ENCODE measurements at places on chromosomes 1 and 21.

DNA sequence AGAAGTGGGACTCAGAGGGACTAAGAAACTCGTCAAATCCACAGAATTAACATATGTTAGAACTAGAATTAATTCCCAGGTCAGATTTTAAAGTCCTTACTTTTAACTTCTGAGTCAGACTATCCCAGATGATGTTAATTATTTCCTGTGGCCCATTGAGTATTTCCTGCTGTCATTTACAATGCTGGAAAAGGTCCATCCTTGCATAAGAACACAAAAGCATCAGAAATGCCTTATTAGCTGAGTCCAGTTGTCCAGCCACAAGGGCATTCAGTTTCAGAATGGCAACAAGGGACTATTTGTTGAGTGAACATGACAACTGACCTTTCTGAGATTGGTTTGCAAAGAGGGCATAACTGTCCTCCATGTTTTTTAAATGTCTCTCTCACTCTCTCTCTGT, 16.5 kb upstream of the HIVEP3 start:
- H3K36me3 ChIP-seq = no peaks in the 10 kb centered on the region
- no peaks in the 10 kb centered on the region for H3K4me1 ChIP-seq
- H3K27ac ChIP-seq = no peak overlapping the region
- H3K4me3 ChIP-seq = no peak overlapping the region
- no peak for DNase-seq
- H3K27me3 ChIP-seq = peaks cover 21% of the 10 kb centered on the region

GRCh38 chr1:100306735-100307313, 40.8 kb downstream of the RTCA start:
- no peak for DNase-seq
- H3K27ac ChIP-seq = no peak overlapping the region
- H3K4me3 ChIP-seq = no peak overlapping the region
- H3K36me3 ChIP-seq = no peaks in the 10 kb centered on the region

DNA sequence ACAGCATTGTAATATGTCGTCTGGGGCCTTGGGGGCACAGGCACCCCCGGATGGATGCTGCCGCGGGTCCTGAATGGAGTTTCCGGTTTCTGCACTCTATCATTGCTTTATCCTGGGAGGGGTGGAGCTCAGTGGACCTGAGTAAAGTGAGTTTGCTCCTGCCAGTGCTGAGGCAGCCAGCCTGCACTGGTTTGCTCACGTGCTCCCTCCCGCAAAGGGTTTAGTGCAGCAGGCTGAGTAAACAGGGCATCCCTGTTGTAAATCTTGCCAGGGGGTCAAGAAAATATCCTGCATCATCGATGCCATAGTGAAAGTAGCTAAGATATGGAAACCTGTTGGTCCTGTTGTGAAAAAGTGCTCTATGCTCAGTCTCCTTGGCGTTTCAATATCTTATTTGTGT, 85.6 kb upstream of the BRINP3 start:
- no peak overlapping the region for H3K4me3 ChIP-seq
- H3K27me3 ChIP-seq = no peaks in the 10 kb centered on the region
- no peak for DNase-seq
- no peaks in the 10 kb centered on the region for H3K36me3 ChIP-seq
- H3K4me1 ChIP-seq = no peaks in the 10 kb centered on the region
- no peak overlapping the region for H3K27ac ChIP-seq

GRCh38 chr1:117657031-117657430, 51.2 kb downstream of the TENT5C start:
- no peak overlapping the region for H3K4me3 ChIP-seq
- peaks cover 8% of the 10 kb centered on the region for H3K4me1 ChIP-seq
- H3K27me3 ChIP-seq = peaks cover 12% of the 10 kb centered on the region
- no peak for DNase-seq

GRCh38 chr1:3654549-3655281, 2.4 kb downstream of the TP73 start:
- peaks cover 85% of the 10 kb centered on the region for H3K27me3 ChIP-seq
- no peaks in the 10 kb centered on the region for H3K36me3 ChIP-seq
- peaks cover 5% of the 10 kb centered on the region for H3K4me1 ChIP-seq
- DNase-seq = no peak
- H3K27ac ChIP-seq = no peak overlapping the region
- no peak overlapping the region for H3K4me3 ChIP-seq

GRCh38 chr21:17976139-17976538, 157.0 kb upstream of the C21orf91 start:
- no peak for DNase-seq
- no peaks in the 10 kb centered on the region for H3K4me1 ChIP-seq
- no peak overlapping the region for H3K4me3 ChIP-seq
- H3K36me3 ChIP-seq = no peaks in the 10 kb centered on the region
- no peak overlapping the region for H3K27ac ChIP-seq

DNA sequence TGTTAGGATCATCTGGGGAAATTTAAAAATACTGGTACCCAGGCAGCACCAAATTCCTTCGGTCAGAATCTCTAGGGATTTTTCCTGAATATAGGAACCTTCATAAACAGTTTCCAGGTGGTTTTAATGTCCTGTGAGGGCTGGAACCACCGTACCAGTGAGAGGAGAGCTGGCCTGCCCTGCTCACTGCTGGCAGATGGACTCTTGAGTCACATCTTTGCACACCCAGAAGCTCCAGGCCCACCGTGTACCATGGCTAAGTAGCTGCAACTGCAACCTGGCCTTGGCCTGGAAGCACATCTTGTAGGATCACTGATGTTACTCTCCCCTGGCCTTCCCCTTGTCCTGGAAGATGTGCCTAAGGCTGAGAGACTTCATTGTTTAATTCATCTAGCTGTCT, 181.5 kb downstream of the DISC1 start:
- no peak overlapping the region for H3K27ac ChIP-seq
- no peaks in the 10 kb centered on the region for H3K27me3 ChIP-seq
- H3K36me3 ChIP-seq = no peaks in the 10 kb centered on the region
- no peaks in the 10 kb centered on the region for H3K4me1 ChIP-seq
- no peak for DNase-seq

DNA sequence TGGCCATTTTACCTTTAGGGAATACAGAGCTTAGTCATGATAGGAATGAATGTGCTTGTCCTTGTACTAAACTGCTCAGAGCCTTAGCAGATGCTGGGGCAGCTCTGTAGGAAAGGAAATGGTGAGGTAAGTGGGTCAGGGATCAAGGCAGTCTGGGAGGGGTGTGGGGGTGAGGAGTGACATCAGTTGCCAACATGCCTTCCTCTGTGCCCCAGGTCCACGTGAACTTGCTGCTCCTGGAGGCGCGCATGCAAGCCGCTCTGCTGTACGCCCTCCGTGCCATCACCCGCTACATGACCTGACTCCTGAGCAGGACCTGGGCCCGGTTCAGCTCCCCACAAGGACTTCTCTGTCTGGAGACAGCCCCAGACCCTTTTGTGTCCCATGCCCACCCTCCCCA, 21.2 kb downstream of the SESN2 start:
- no peak for DNase-seq
- no peak overlapping the region for H3K27ac ChIP-seq
- H3K27me3 ChIP-seq = no peaks in the 10 kb centered on the region

GRCh38 chr1:33866281-33866680, 2.4 kb downstream of the HMGB4 start:
- H3K4me1 ChIP-seq = no peaks in the 10 kb centered on the region
- no peak for DNase-seq
- no peaks in the 10 kb centered on the region for H3K36me3 ChIP-seq
- no peak overlapping the region for H3K4me3 ChIP-seq

DNA sequence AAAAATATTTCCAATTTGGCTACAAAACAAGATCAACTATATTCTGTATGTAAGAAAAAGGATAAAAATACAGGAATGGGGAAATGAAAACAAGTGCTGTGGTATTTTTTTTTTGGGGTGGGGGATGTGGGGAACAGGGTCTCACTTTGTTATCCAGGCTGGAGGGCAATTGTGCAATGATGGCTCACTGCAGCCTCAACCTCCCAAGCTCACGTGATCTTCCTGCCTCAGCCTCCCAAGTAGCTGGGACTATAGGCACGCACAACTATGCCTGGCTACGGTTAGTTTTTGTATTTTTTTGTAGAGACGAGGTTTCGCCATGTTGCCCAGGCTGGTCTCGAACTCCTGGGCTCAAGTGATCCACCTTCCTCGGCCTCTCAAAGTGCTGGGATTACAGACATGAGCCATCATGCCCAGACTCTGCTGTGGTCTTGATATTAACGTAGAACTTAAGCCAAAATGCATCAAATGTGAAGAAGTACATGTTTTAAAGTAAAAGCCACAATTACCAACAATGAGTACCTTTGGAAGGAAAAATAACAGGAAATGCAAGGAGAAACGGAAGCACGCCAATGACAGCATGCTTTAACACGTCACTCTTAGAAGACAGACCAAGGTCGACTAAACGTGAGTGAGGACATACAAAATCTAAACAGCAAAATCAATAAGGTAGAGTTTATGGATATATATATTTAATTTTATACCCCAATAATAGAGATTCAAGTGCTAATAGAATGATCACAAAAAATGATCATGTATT, 8.8 kb upstream of the ABCB10 start:
- H3K27ac ChIP-seq = no peak overlapping the region
- DNase-seq = no peak
- H3K4me1 ChIP-seq = no peaks in the 10 kb centered on the region
- H3K4me3 ChIP-seq = no peak overlapping the region
- peaks cover 2% of the 10 kb centered on the region for H3K27me3 ChIP-seq

GRCh38 chr1:203146537-203146936, 19.0 kb downstream of the ADORA1 start:
- H3K27me3 ChIP-seq = no peaks in the 10 kb centered on the region
- no peak overlapping the region for H3K4me3 ChIP-seq
- H3K27ac ChIP-seq = no peak overlapping the region
- no peak for DNase-seq

DNA sequence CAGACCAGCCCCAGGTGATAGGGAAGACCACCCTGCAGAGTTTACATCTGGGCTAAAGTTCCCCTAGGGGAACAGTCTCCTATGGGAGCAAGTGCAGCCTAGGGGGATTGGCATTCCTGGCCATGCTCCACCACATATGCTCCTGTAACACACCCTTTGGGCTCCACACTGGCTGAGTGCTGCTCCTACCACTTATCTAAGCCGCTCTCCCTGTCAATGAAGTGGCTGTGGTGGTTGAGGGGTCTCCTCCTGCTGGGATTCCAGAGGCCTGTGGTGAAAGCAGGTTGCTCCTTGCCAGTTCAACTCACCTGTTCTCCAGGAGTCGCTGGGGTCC, 51.1 kb downstream of the COL24A1 start:
- H3K36me3 ChIP-seq = no peaks in the 10 kb centered on the region
- peaks cover 22% of the 10 kb centered on the region for H3K27me3 ChIP-seq
- DNase-seq = no peak
- H3K4me1 ChIP-seq = peaks cover 5% of the 10 kb centered on the region
- no peak overlapping the region for H3K4me3 ChIP-seq

DNA sequence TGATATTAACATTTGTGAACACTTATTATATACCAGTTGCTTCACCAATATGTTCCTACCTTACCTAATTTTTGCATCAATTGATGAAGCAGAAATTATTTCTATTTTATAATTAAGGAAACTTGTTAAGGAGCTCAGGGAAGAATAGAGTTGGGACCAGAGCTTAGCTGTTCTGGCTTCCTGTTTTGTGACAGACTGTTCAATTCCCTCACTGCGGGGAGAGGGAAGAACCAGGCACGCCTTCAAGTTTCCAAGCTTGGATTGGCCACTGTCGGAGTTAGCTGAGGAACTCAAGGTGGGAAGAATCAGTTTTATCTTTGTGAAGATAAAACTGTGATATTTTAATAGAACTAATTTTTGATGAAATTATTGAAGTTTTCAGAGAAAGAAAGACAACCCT, 142.3 kb upstream of the LMO4 start:
- H3K36me3 ChIP-seq = no peaks in the 10 kb centered on the region
- no peak overlapping the region for H3K4me3 ChIP-seq
- H3K4me1 ChIP-seq = peaks cover 2% of the 10 kb centered on the region
- peaks cover 9% of the 10 kb centered on the region for H3K27me3 ChIP-seq
- no peak overlapping the region for H3K27ac ChIP-seq
- no peak for DNase-seq

DNA sequence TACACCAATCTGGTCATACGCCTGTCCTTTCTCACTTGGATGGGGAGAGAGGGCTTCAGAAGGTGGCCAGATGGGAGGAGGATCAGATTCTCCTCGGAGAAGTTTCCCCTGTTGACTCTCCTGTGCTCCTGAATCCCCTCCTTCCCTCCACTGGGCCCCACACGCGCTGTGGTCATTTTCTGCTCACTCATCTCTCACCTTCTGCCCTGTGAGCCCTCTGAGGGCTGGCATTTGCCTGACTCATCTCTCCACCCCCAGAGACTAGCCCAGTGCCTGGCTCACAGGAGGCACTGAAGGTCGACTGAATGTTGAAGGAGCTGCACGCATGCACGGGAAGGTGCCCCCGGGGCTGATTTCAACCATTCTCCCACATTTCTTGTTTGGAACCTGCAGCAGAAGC, 14.2 kb downstream of the ABCA4 start:
- H3K27ac ChIP-seq = peak overlapping the region; percentile 99
- no peaks in the 10 kb centered on the region for H3K27me3 ChIP-seq
- H3K4me3 ChIP-seq = no peak overlapping the region
- H3K36me3 ChIP-seq = no peaks in the 10 kb centered on the region
- DNase-seq = peak; percentile 25

- no peak for DNase-seq
- peaks cover 17% of the 10 kb centered on the region for H3K4me1 ChIP-seq
- no peaks in the 10 kb centered on the region for H3K36me3 ChIP-seq
- peaks cover 3% of the 10 kb centered on the region for H3K27me3 ChIP-seq
- peak overlapping the region; percentile 84 for H3K27ac ChIP-seq
- H3K4me3 ChIP-seq = peak overlapping the region; percentile 80
These were observed 844 bp upstream of the MEAF6 start for GRCh38 chr1:37515185-37516034.

DNA sequence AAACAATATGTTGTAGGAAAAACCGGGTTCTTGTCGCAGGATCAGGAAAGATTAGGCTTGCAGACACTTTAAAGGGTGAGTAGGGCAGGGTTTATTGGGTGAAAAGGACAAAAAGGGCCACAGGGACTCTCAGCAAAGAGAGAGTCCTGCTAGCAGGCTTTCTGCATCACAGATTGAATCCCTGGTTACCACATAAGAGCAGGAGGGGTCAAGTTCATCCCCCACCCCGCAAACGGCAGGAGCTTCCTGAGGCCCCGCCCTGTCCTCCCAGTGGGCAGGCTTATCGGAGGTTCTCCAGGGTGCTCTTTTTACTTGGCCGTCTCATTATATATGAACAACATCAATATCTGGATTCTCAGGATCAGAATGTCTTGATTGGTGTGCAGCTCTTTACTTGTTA, 47.7 kb downstream of the SYCP1 start:
- no peak overlapping the region for H3K27ac ChIP-seq
- peaks cover 4% of the 10 kb centered on the region for H3K27me3 ChIP-seq
- no peaks in the 10 kb centered on the region for H3K36me3 ChIP-seq
- no peak for DNase-seq
- peaks cover 8% of the 10 kb centered on the region for H3K4me1 ChIP-seq
- peak overlapping the region; percentile 44 for H3K4me3 ChIP-seq

Measured in mesothelial cell of epicardium (in vitro differentiated cells).